Muscle of back (tissue), 13 donors: ENCODE measurements at places on chromosomes 3 and 15.

DNA sequence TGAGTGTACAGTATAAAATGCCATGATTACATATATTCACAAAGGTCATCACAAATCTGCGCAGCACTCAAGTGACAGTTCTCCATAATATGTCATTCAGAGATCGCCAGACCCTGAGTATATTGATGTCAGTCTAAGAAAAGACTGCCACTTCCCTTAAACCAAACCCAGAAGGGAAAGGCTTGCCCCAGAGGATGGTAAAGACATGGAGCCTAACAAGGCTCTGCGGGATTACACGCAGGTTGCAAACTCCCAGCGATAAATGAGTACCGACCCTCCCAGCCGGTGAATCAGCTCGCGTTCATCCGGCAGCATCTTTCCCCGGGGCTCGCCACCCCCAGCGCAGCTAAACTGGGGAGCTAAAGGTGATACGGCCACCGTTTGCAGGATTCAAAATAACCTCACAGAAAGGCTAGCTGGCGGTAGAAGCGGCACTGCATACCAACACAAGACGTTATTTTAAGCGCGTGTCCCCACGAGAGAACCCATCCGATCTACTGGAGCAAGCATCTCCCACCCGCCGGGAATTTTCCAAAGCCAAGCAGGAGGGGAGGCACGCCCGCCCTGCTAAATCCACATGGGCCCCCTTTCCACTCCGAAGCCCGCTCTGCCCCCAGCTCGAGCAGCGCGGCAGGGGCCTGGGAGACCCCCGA is 643 bp downstream of the MYO5A start:
- peak; percentile 15 for DNase-seq

DNA sequence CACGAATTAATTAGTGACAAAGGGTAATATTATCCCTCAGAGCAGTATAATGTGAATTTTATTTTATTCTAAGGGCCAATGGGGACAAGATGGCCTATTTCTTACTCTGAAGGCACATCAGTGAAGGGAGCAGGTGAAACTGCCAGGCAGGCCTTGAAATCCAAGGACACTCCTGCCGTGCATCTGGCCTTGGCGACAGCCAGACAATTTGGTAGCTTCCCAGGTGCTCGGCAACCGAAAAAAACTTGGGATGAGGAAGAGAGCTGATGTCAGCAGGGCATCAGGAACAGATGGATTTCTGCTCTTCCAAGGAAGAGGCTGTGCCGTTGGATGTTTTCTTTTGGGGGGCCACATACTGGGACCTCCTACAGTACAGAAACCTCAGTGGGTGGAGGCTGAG is 83.2 kb upstream of the ADAMTSL3 start:
- no peak for DNase-seq

DNA sequence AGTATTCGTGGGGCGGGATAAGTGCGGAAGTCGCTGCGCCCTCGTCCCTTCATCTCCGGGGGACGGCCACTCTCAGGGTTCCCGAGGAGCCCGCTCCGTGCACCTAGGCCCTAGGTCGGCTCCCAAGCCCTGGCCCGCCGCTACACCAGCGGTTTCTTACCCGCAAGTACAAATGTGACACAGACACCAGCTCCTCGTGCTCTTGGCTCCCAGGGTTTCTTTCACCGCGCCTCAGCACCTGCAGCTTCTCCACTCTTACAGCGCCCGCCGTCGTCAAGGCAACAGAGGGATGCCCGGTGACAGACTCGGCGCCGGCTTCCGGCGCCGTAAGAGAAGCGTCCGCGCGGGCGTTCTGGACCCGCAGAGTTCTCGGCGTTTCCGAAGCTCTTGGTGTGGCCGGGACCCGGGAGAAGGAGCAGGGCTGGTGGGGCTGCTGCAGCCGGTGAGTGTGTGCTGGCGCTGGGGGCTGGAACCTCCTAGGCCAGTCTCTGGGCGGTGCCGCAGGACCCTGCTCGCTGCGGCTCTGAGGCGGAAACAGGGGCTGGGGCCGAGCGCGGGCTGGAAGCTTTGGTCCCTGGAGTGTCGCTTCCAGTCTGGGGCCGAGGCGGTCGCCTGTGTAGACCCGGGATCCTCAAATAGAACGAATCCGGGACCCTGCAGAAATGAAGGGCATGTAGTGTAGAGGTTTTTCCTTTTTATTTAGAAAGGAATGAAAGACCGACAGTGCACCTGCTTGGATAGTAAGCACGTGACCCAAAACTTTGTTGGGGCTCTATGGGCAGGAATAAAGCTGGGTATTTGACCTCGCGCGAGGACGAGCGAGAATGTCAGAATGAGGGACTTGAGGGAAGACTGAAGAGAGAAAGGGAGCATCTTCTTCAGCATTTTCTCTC is 155.4 kb upstream of the GOLGA6L4 start:
- DNase-seq, result peak; percentile 70

DNA sequence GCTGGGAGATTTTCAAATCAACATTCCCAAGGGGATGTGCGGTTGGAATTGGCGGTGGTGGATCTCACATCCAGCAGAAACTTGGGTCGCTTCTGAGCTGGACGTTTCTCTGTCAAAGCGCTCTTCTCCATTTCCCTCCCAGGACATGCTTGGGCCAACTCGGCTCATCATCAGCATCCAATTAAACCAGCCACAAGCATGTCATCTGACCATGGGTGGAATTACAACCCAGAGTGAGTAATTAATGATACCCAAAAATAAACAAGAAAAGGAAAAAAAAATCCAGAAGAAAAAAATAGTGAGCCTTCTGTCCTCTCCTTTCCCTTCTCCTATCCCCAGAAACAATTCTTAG is 111.2 kb downstream of the XXYLT1 start:
- no peak for DNase-seq

DNA sequence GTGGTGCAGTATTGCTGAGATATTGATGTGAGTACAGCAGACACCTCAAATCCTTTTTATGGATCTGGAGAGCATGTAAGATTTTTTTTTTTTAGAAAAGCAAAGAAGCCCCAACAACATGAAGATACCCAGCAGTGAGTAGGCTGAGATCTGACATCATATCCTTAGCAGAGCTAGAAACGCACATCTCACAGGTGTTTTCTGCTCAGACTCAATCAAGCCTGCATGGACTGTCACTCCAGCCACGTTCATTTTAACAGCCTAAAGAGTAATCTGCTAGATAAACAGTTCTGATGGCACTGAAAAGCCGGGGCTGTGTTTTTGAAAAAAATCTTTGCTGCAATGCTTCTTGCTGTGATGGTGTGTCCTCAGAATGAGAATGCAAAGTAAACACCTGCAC is 544.2 kb downstream of the FGF12 start:
- DNase-seq, result no peak
